Glutamatergic neuron (in vitro differentiated cells): ENCODE measurements at places on chromosomes 12 and 14. TPM values are rescaled to one million over a fixed set of nuclear protein-coding genes. Genes with fewer than 3 reads are reported as not detected.

DNA sequence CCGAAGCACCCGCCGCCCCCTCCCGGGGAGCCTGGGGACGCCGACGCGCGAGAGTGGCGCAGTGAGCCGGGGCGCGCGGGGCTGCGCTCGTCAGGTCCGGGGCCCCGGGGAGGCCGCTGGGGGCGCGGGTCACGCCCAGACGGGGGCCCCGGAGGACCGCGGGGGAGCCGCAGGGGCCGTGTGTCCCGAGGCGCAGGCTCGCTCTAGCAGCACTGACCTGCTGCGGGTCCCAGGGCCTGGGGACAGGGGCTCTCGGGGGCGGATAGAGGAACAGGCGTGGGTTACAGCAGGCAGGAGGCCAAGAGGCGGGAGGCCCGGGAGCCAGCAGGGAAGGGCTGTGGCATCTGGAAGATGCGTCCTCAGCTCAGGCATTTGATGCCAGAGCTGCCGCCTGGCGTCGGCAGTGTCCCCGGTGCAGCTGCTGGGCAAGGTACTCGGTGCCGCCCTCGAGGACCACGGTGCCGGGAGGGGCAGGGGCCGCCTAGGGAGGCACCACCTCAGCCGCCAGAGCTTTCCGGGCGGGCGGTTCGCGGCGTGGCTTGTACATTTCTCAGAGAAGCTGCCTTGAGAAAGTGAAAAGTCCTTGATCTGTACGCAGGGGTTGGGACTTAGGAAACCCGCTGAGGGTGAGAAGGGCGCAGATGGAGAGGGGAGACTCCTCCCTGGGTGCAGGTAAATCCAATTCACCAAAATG lies 1.2 kb downstream of the WNT5B start:
- DNase-seq: peak; percentile 73

- no peak for DNase-seq
Measured at GRCh38 chr12:62886796-62887195, 48.2 kb downstream of the PPM1H start.

DNA sequence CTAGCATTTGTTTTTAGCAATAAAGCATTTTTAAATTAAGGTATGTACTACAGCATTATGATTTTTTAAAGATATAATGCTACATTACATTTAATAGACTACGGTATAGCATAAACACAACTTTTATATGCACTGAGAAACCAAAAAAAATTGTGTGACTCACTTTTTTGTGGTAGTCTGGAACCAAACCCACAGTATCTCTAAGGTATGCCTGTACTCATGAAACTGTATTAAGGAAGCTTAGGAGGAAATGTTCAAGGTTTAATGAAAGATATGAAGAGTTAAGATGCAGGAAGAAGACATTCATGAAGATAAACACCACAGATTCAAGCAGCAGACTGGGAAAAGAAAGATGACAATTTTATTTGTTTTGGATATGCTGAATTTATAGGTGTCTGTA lies 51.7 kb downstream of the PPP1R12A start:
- DNase-seq: no peak

DNA sequence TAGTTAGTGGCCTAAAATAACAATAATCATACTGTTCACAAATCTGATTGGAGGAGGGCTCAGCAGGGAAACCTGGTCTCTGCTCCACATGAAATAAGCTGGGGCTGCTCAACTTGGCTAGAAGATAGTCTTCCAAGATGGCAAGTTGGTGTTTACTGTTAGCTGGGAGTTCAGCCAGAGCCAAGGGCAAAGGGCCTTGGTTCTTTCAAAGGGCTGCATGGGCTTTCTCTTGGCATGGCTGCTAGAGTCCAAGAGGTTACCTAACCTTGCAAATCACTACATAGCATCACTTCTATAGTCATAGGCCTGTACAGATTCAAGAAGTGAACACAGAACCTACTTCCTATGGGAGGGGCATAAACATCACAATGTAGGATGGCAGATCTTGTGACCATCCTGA lies 7.1 kb downstream of the EXOC5 start:
- DNase-seq: no peak

GRCh38 chr14:95725685-95726336 lies 11.9 kb upstream of the TCL1A start:
- no peak for DNase-seq

- no peak for DNase-seq
Measured at GRCh38 chr14:96104469-96105057, 65.4 kb downstream of the C14orf132 start.

DNA sequence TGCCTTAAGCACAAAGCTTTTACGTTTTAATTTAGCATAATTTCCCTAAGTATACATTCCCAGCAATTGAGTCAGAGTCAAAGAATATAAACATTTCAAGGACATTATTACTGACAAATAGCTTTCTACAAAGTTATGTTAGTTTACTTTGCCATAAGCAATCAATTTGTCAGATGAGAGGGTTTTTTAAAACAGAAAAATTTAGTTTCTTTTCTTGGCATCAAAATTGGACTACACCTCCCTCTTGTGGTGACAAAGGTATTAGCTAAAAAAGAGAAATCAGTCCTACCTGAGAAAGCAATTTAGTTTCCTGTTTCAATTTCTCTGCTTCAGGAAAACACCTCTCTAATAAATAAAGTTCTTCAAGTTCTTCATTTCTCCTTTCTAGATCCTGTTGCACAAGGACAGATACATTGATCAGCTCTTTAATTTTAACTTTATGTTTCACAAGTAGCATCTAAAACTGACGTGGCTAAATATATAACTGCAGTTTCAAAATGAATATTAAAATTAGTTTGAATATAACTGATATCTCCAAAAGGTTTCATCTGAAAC lies 39.9 kb downstream of the DNAI7 start:
- DNase-seq: no peak

- no peak for DNase-seq
Measured at GRCh38 chr12:6375269-6376078, at the start of gene SCNN1A. TSS of gene SCNN1A (minus strand) at chr12:6375563. CDS start at chr12:6374783, 780 bp downstream.

GRCh38 chr12:118185602-118186397 lies 49.9 kb downstream of the PEBP1 start:
- DNase-seq: no peak

GRCh38 chr14:41859336-41859735 lies 252.7 kb downstream of the LRFN5 start:
- no peak for DNase-seq

- no peak for DNase-seq
Measured at GRCh38 chr14:32303865-32304264, 25.2 kb upstream of the AKAP6 start.

- no peak for DNase-seq
Measured at GRCh38 chr12:48329199-48329939, 21.4 kb downstream of the ZNF641 start.

GRCh38 chr14:74859757-74860552 lies 16.0 kb downstream of the PROX2 start:
- DNase-seq: no peak

DNA sequence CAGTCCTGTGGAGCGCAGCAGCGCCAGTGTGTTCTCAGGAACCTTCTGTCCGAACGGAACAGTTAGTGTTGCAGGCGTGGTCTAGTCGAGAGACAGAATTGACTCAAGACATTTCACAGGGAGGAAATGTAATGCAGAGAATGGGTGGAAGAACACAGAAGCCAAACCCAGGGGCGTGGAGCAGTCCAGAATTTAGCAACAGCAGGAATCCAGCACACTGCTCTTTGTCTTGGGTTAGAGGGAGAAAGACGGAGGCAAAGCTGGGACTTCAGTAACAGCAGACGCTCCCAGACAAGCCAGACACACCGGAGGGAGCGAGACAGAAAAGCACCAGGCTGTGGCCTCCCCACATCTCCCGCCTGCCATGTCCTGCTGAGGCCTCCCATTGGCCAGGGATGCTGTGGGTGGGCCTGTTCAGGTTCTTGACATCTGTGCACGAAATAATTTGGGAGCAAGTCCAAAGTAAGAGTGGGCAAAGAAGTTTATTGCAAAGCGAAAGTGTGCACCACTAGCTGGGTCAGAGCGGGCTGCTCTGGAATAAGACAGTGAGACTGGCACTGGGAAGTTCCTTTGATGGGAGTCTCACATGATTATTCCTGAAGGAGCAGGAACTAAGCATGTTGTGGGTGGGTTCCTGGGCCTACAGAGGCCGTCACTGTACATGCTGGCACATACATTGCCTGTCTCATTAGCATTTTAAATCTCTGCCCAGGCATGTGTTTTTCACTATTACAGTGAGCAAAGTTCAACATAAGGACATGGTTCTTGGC lies 339.3 kb upstream of the SFSWAP start:
- no peak for DNase-seq

DNA sequence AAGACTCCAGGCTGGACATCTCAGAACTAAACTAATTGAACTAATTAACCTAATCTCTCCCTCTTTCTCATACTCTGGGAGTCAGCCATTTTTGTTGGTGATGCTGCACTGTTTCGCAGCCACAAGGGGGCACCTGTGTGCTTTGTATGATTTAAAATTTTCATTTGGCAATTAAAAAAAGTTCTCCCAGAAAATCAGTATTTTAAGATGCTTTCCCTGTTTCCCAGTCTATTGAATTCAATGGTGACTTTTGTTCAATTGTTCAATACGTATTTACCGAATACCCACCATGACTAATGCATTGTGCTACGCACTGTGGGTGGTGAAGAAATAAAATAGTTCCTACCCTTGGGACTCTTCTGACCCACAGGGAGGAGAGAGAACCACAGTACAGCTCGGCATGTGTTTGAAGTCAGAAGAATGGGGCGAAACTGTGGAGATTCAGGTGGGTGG lies 63.7 kb downstream of the ZNF664 start:
- DNase-seq: peak; percentile 43

GRCh38 chr12:91877456-91878235 lies 268.0 kb downstream of the BTG1 start:
- no peak for DNase-seq

GRCh38 chr12:25787701-25788100 lies 170.8 kb upstream of the RASSF8 start:
- no peak for DNase-seq

- DNase-seq: no peak
Measured at GRCh38 chr14:63777024-63777423, 49.2 kb upstream of the SGPP1 start.

DNA sequence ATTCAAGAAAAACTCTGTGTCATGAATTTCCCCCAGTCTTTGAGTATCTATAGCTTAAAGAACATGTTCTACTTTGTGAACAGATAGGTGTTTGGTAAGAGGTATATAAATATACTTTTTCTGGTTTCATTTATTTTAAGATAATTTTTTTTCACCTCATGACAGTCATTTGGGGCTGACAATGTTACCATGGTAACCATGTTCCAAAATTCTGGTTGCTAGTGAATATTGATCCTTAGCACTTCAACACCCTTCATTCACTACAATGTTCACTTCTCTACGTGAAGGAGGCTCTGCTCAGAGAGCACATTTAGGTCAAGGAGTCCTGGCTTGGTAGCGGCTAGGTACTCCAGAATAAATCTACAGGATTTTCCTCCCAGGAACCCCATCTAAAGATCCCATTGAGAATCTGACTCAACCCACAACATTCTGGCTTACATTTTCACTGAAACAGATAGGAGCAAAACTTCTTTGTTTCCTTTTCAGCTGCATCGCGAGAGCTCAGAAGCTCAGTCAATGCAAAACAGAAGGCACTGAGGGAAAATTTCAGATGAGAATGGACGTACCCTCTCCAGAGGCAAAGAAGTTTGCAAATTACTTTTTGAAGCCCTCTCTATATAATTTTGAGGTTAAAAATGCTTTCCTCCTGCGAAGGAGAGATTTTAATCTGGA lies 93.6 kb downstream of the ARF6 start:
- no peak for DNase-seq

DNA sequence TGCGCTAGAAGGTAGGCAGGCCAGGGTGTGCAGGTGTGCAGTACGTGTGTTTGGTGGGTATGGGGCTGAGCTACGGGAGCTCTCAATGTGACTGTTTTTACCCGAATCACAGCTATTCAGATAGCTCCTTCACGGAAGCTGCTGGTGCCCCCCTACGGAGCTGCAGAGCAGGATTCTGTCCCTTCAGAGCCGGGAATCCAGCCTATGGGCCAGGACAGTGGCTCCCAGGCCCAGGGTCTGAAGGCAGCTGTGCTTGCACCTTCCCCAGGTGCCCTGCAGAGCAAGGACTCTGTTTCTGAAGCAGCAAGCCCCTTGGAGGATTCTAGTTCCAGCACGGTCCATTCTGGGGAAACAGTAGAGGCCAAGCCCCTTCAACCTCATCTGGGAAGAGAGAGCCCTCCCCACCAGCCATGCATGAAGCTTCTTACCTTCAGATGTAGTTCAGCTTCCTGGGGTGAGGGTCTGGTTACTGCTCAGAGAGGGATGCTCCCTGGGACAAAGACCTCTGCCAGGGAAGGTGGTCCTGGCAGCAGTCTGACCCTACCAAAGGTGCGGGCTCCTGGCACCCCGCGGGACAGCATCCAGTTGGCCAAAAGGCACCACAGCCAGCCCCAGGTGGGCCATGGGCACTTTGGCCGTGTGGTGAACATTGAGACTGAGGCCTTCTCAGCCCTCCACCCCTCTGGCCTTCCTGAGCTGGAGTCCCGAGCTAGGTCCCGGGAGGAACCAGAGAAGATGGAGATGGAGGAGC lies 29.1 kb downstream of the PLEKHH1 start:
- DNase-seq: no peak

DNA sequence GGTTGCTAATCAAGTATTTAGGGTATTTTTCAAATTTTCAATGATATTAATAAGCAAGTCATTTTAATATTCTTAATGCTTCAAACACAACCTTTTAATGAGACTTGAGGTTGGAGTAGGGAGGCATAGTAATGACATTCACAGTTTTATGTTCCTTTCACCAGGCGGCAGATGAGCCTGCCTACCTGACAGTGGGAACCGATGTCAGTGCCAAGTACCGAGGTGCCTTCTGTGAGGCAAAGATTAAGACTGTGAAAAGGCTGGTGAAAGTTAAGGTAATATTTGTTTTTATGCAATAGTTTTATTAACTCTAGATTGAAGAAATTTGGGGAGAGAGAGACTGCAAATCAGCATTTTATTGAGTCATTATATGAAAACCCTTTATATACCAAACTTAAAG lies 3.1 kb downstream of the ARID4A start:
- DNase-seq: no peak

DNA sequence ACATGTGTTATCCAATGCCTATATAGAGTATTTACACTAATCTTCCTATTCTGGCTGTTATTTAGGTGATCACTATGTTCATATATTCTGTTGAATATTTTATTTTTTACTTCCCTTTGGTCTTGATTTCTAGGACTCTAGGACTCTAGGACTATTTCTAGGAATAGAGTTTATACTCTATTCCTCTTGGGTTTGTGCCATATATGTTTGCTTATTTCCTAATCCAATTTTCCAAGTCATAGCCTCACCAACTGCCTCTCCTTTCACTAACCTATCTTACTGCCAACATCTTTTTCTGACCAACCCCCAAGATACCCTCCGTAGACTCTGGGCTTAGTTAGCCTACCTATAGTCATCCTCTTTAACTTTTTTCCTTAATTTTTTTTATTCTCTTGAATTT lies 28.5 kb downstream of the ARF6 start:
- no peak for DNase-seq

Gene NFE2
- not detected for total RNA-seq

Gene TCL1A
- total RNA-seq: not detected

Gene CELA1
- total RNA-seq: not detected

Gene CLEC4D
- not detected for total RNA-seq

Gene LRRC23
- total RNA-seq: 2.6 TPM

Gene BICDL1
- 56.4 TPM for total RNA-seq

Gene CCDC77
- total RNA-seq: 17.1 TPM

Gene KRT82
- total RNA-seq: not detected

Gene KTN1
- 108 TPM for total RNA-seq
